ENCODE measurements at places on chromosomes 13 and 19. TPM values are rescaled to one million over a fixed set of nuclear protein-coding genes. Genes with fewer than 3 reads are reported as not detected.
A peak's percentile ranks its signal among the peaks of the same experiment; 100 is the strongest.

CFAP97D2 gene
- not detected for total RNA-seq

GRCh38 chr19:41297628-41298347 lies 12.2 kb upstream of the CCDC97 start:
- no peaks in the 10 kb centered on the region for H3K4me1 ChIP-seq
- no peak for DNase-seq
- no peaks in the 10 kb centered on the region for H3K27me3 ChIP-seq
- no peak overlapping the region for H3K27ac ChIP-seq
- H3K36me3 ChIP-seq = peaks cover 100% of the 10 kb centered on the region

GRCh38 chr19:37227996-37228395 lies 10.0 kb downstream of the ZNF383 start:
- no peaks in the 10 kb centered on the region for H3K4me1 ChIP-seq
- no peaks in the 10 kb centered on the region for H3K27me3 ChIP-seq
- peak; percentile 23 for DNase-seq
- H3K27ac ChIP-seq = no peak overlapping the region

GRCh38 chr13:23919006-23919405 lies 21.7 kb upstream of the C1QTNF9B start:
- DNase-seq = no peak
- H3K36me3 ChIP-seq = no peaks in the 10 kb centered on the region
- no peak overlapping the region for H3K27ac ChIP-seq
- H3K4me1 ChIP-seq = no peaks in the 10 kb centered on the region

C19orf38 gene
- total RNA-seq = not detected

GRCh38 chr19:52735734-52736133 lies 890 bp upstream of the ZNF611 start:
- DNase-seq = no peak
- H3K36me3 ChIP-seq = no peaks in the 10 kb centered on the region
- H3K27ac ChIP-seq = no peak overlapping the region
- H3K4me3 ChIP-seq = no peak overlapping the region
- no peaks in the 10 kb centered on the region for H3K27me3 ChIP-seq

- peak overlapping the region; percentile 78 for H3K27ac ChIP-seq
- H3K4me1 ChIP-seq = peaks cover 50% of the 10 kb centered on the region
- H3K27me3 ChIP-seq = no peaks in the 10 kb centered on the region
Measured at GRCh38 chr19:17953316-17953801, 13.5 kb upstream of the KCNN1 start.

DNA sequence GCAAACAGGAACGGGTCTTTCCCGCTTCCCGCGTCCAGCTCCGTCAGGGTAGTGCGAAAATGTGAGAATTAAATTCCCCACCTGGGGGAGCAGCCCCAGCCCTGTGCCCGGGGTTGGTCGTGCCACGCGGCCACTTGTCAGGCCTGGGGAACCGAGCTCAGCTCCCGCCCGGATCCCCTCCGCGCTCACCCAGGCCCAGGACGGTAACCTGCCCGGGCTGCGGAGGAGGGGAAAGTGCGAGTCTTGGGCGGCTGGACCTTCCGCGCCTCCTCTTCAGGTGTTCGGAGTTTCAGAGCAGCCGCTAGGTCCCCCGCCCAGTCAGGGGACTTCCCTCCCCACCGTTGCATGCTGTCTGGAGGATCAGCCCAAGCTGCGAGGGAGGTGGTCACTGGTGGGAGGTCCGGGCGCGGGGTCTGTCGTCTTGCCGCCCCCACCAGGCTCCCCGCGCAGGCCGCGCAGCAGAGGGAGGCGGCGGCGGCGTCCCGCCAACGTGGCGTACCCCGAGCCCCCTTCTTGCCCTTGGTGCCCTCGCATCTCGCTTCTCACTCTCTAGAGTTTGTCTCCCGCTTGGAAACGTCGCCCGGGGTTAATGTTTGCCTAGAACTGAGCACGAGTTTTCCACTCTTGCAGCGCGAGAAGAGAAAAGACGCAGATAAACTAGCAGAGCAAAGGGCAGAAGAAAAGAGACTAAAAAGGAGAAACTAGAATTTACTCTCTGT lies 8.1 kb downstream of the URAD start:
- DNase-seq = no peak
- no peak overlapping the region for H3K27ac ChIP-seq
- H3K27me3 ChIP-seq = peaks cover 86% of the 10 kb centered on the region
- no peak overlapping the region for H3K4me3 ChIP-seq
- no peaks in the 10 kb centered on the region for H3K4me1 ChIP-seq
- no peaks in the 10 kb centered on the region for H3K36me3 ChIP-seq

SIGLEC6 gene
- not detected for total RNA-seq

TMEM255B gene
- 0.06 TPM for total RNA-seq

DNA sequence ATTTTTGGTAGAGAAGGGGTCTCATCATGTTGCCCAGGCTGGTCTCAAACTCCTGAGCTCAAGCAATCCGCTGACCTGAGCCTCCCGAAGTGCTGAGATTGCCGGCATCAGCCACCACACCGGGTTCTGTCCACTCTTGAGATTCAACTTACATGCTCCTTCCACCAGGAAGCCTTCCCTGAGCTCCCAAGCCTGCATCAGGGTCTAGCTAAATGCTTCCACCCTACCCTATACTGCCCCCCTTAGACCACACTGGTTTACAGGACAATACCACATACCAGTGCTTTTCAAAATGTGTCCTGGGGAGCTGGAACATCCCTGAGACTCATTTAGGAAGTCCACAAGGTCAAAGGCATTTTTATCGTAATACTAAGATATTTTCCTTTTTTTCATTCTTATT lies 15.1 kb upstream of the CACNG8 start:
- no peak overlapping the region for H3K27ac ChIP-seq
- no peaks in the 10 kb centered on the region for H3K4me1 ChIP-seq
- H3K36me3 ChIP-seq = no peaks in the 10 kb centered on the region

DNA sequence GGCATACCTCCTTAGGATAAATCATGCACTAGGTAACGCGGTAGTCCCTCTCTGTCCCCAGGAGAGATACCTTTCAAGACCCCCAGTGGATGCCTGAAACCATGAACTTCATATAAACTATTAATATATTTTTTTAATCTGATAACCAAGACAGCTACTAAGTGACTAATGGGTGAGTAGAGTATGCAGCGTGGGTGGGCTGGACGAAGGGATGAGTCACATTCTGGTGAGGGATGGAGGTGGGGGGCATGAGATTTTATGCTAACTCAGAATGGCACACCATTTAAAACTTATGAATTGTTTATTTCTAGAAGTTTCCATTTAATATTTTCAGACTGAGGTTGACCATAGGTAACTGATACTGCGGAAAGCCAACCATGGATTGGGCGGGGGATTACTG lies 46.2 kb downstream of the CDK8 start:
- no peak overlapping the region for H3K27ac ChIP-seq
- no peaks in the 10 kb centered on the region for H3K27me3 ChIP-seq
- no peaks in the 10 kb centered on the region for H3K4me1 ChIP-seq
- H3K4me3 ChIP-seq = no peak overlapping the region
- no peaks in the 10 kb centered on the region for H3K36me3 ChIP-seq

DNA sequence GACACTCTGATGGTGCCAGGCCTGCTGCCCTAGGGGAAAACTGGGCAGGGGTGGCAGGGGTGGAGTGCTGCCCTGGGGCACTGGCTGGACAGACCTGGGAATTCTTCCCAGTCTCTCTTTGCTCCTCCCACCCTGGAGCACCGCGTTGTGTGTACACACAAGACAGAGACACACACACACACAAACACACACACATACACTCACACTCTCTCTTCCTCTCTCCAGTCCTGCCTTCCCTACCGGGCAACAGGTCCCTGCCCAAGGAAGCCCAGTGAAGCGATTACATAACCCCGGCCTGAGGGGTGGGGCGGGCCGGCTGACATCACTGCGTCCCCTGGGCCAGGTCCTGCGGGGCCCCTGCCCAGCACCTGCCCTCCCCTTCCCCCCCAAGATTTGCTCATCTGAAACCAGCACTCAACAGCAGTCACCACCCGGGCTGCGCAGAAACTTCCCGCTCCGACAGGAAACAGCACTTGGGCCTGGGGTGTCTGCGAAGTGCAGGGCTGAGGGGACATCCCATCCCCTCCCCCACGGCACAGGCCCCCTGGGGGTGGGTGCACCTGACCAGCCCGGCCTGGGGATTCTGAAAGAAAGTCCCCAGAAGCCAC lies 1.2 kb downstream of the MKNK2 start:
- peak overlapping the region; percentile 86 for H3K27ac ChIP-seq
- H3K4me1 ChIP-seq = peaks cover 12% of the 10 kb centered on the region
- peaks cover 4% of the 10 kb centered on the region for H3K36me3 ChIP-seq

GRCh38 chr13:50456111-50456510 lies 387.4 kb downstream of the DLEU7 start:
- DNase-seq = no peak
- no peak overlapping the region for H3K27ac ChIP-seq
- H3K4me1 ChIP-seq = no peaks in the 10 kb centered on the region
- no peaks in the 10 kb centered on the region for H3K36me3 ChIP-seq
- no peak overlapping the region for H3K4me3 ChIP-seq

GRCh38 chr13:58907347-58907746 lies 1256.4 kb downstream of the DIAPH3 start:
- DNase-seq = no peak
- no peak overlapping the region for H3K4me3 ChIP-seq
- no peaks in the 10 kb centered on the region for H3K27me3 ChIP-seq
- H3K36me3 ChIP-seq = no peaks in the 10 kb centered on the region

SIGLEC14 gene
- total RNA-seq = not detected

DNA sequence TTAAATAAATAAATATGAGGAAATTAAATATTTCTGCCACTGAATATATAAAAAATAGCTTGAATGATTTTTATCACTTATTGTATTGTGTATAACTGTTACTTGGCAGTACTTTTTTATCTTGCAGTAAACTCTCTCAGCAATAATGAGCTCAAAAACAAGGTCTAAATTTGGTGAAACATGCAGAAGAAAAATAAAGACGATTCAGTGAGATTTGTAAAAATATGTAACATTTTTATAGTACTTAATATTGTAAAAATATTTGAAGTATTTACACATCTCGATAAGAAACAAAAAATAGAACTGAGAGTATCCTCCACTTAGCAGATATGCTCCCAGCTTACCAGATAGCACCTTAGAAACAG lies 120.6 kb upstream of the MLNR start:
- peaks cover 10% of the 10 kb centered on the region for H3K4me1 ChIP-seq
- no peaks in the 10 kb centered on the region for H3K36me3 ChIP-seq
- no peaks in the 10 kb centered on the region for H3K27me3 ChIP-seq
- no peak overlapping the region for H3K4me3 ChIP-seq

FUT1 gene
- 0.06 TPM for total RNA-seq

GRCh38 chr19:11480715-11481533 lies at the start of gene ELAVL3:
ELAVL3 (minus strand) TSS chr19:11481046; CDS start chr19:11480608, 438 bp downstream.
- peak; percentile 55 for DNase-seq
- H3K4me3 ChIP-seq = peak within 1 kb of the TSS; percentile 44
- H3K36me3 ChIP-seq = no peaks in the 10 kb centered on the region
- peaks cover 21% of the 10 kb centered on the region for H3K27me3 ChIP-seq
- no peak within 1 kb of the TSS for H3K27ac ChIP-seq

- H3K4me3 ChIP-seq = no peak overlapping the region
- no peak for DNase-seq
- no peaks in the 10 kb centered on the region for H3K36me3 ChIP-seq
- no peak overlapping the region for H3K27ac ChIP-seq
- H3K4me1 ChIP-seq = peaks cover 6% of the 10 kb centered on the region
Measured at GRCh38 chr19:41223431-41224234, 4.6 kb downstream of the AXL start.

GRCh38 chr13:19984430-19985218 lies 26.1 kb downstream of the ZMYM2 start:
- H3K27ac ChIP-seq = no peak overlapping the region
- DNase-seq = peak; percentile 54
- no peak overlapping the region for H3K4me3 ChIP-seq
- peaks cover 10% of the 10 kb centered on the region for H3K36me3 ChIP-seq
- no peaks in the 10 kb centered on the region for H3K27me3 ChIP-seq

DNA sequence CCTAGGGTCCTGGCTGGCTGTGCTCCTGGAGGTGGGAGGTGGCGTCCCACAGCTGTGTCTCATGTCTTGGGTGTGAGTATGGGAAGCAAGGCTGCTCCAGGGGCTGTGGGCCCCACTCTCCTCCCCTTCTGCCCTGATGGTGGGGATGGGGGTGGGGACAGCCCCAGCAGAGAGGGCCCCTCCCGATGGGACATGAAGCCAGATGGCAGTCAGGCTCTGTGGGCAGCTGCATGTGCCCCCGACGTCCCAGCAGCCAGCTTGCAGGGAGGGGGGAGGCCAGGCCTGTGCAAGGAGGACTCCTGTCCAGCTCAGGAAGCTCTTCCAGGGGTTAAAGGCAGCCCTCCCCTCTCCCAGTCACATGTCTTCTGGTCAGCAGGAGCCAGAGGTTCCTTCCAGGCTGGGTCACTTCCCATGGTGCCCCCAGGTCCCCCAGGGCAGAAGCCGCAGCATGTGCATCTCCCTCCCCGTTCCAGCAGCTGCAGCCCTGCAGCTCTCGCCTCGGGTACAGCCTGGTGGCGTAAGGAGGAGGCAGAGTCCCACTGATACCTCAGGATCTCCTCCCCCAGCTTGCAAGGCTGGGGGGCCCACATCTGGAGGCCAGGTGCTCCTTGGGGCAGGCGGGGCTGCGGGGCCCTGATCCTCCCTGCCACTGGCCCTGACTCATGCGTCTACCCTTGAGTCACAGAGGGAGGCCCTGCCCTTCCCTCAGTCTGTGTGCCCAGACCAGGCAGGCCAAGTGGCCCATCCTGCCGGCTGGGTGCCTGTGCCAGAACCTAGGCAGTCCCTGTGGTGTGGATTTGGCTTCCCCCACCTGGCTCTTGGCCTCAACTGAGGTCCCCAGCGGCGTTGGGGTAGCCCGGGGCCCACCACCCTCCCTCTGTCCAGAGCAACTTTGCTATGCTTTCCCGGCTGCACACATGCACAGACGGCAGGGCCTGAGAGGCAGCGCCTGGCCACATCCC lies 13.0 kb downstream of the YIPF2 start:
- H3K27ac ChIP-seq = no peak overlapping the region
- H3K4me3 ChIP-seq = no peak overlapping the region
- H3K4me1 ChIP-seq = no peaks in the 10 kb centered on the region
- H3K36me3 ChIP-seq = peaks cover 32% of the 10 kb centered on the region
- no peak for DNase-seq
